ENCODE measurements at places on chromosomes 13 and 19. TPM values are rescaled to one million over a fixed set of nuclear protein-coding genes. Genes with fewer than 3 reads are reported as not detected.

The GZMM gene
- not detected for total RNA-seq

The ZNF497 gene
- 2.1 TPM for total RNA-seq

The KCNN1 gene
- total RNA-seq, result 0.17 TPM

The RASGRP4 gene
- 3.2 TPM for total RNA-seq

The ZNF709 gene
- total RNA-seq, result 4.8 TPM

The ZSCAN1 gene
- not detected for total RNA-seq

The TM9SF2 gene
- total RNA-seq, result 68.1 TPM

DNA sequence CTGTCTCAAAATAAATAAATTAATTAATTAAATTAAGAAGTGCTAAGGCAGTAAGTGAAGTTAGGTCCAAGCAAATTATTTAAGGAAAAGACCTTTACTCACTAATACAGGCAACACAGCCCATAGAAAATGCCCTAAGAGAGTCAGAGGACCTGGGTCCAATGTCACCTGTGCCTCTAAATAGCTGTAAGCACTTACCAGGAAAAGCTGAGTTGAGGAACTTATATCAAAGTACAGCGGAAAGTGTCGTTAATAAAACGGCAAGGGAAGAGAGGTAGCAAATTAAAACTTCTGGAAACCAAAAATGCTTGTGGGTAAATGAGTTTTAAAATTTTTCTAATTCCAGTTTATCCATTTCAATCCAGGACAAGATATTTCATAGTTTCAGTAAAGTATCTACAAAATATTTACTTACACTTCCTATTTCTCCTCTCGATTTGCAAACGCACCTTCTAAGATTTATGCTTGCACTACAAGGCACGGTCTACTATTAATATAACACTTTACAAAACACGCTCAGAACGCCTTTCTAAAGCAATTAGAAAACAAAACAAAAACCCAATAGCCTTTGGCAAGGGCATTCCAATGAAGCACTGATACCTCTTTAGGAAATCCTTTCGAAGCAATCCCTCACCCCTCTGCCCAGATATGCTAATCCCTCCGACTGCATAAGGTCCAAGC, 963 bp downstream of the VPS36 start:
- no peak for DNase-seq
- H3K4me3 ChIP-seq, result peak overlapping the region; percentile 97
- peaks cover 35% of the 10 kb centered on the region for H3K4me1 ChIP-seq
- peak overlapping the region; percentile 93 for H3K27ac ChIP-seq
- peaks cover 14% of the 10 kb centered on the region for H3K36me3 ChIP-seq

DNA sequence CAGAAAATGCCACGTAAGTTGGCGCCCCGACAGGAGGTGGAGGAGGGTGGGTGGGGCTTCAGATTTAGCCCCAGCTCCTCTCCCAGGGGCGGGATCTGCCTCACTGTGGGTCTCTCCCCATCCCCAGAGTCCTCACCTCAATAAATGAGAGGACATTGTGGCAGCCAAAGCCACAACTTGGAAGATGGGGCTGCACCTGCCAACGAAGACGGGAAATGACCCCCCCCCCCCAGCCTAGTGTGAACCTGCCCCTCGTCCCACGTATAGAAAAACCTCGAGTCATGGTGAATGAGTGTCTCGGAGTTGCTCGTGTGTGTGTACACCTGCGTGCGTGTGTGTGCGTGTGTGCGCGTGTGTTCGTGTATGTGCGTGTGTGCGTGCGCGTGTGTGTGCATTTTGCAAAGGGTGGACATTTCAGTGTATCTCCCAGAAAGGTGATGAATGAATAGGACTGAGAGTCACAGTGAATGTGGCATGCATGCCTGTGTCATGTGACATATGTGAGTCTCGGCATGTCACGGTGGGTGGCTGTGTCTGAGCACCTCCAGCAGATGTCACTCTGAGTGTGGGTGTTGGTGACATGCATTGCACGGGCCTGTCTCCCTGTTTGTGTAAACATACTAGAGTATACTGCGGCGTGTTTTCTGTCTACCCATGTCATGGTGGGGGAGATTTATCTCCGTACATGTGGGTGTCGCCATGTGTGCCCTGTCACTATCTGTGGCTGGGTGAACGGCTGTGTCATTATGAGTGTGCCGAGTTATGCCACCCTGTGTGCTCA, 1.5 kb upstream of the TRAPPC5 start:
- peak overlapping the region; percentile 93 for H3K4me3 ChIP-seq
- DNase-seq, result peak; percentile 54
- peaks cover 14% of the 10 kb centered on the region for H3K27me3 ChIP-seq
- H3K27ac ChIP-seq, result peak overlapping the region; percentile 78

DNA sequence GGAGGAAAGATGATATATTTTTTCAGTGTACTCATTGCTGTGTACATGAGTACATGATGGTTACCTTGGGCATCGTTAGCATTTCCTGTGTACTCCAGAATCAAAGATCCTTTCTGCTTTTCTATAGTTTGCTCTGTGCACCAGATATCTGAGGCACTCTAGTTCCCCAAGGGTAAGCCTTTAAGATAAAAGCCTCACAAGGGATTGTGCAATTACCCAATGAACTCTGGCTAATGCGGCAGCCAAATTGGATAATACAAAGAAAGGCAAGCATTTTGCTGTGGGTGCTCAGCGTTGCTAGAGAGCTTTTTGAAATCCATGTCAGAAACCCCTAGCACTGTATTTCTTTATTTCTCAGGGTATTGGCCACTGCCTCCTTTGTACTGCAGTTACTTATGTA, 2.9 kb downstream of the CYSLTR2 start:
- peaks cover 5% of the 10 kb centered on the region for H3K27me3 ChIP-seq
- H3K27ac ChIP-seq, result no peak overlapping the region

- peaks cover 49% of the 10 kb centered on the region for H3K36me3 ChIP-seq
- H3K27me3 ChIP-seq, result no peaks in the 10 kb centered on the region
- DNase-seq, result no peak
- H3K27ac ChIP-seq, result peak overlapping the region; percentile 90
- peak overlapping the region; percentile 93 for H3K4me3 ChIP-seq
- peaks cover 54% of the 10 kb centered on the region for H3K4me1 ChIP-seq
Observed at GRCh38 chr19:45074744-45075300, 1.5 kb downstream of the ZNF296 start.

DNA sequence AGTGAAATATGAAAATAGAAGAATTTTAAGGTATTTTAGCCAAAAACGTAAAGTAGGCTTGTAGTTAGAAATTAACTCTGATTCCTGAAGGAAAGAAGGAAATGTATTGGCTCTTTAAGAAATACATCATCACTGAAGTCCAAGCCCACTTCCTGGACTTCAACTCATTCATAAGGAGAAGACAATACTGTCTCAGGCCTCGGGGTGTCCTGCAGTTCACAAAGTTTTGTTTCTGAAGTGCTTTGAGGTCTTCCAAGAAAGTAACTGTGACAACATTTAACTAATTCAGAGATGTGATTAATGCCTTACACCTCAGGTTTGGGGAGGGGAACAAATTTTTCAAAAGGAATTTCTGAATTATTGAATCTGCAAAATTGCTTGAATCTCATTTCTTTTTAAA, 65.8 kb upstream of the STARD13 start:
- peaks cover 24% of the 10 kb centered on the region for H3K27me3 ChIP-seq
- H3K36me3 ChIP-seq, result no peaks in the 10 kb centered on the region
- no peak overlapping the region for H3K27ac ChIP-seq
- peaks cover 41% of the 10 kb centered on the region for H3K4me1 ChIP-seq

DNA sequence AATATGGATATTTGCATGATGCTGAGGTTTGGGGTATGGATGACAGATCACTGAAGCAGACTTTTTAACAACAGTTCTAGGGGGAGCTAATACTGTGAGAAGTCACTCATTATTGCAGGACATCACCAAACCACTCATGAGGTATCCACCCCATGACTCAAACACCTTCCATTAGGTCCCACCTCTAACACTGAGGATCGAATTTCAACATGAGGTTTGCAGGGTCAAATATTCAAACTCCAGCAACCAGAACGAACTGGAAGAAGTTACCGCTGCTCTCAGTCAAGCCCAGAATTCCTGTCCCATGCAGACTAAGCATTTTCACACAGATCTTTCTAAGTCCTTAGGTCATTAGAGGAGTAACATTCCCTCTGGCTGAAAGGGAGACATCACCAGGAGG, 758.9 kb downstream of the UQCRFS1 start:
- no peaks in the 10 kb centered on the region for H3K36me3 ChIP-seq
- no peak overlapping the region for H3K4me3 ChIP-seq
- no peak overlapping the region for H3K27ac ChIP-seq
- no peaks in the 10 kb centered on the region for H3K4me1 ChIP-seq
- H3K27me3 ChIP-seq, result no peaks in the 10 kb centered on the region
- no peak for DNase-seq

GRCh38 chr19:15971224-15971780, 22.5 kb downstream of the OR10H4 start:
- H3K4me3 ChIP-seq, result no peak overlapping the region
- no peak overlapping the region for H3K27ac ChIP-seq
- no peaks in the 10 kb centered on the region for H3K4me1 ChIP-seq
- peaks cover 20% of the 10 kb centered on the region for H3K27me3 ChIP-seq

- no peaks in the 10 kb centered on the region for H3K4me1 ChIP-seq
- no peak for DNase-seq
- no peaks in the 10 kb centered on the region for H3K36me3 ChIP-seq
- H3K27ac ChIP-seq, result no peak overlapping the region
Observed at GRCh38 chr13:37690361-37690760, 91.8 kb upstream of the POSTN start.

DNA sequence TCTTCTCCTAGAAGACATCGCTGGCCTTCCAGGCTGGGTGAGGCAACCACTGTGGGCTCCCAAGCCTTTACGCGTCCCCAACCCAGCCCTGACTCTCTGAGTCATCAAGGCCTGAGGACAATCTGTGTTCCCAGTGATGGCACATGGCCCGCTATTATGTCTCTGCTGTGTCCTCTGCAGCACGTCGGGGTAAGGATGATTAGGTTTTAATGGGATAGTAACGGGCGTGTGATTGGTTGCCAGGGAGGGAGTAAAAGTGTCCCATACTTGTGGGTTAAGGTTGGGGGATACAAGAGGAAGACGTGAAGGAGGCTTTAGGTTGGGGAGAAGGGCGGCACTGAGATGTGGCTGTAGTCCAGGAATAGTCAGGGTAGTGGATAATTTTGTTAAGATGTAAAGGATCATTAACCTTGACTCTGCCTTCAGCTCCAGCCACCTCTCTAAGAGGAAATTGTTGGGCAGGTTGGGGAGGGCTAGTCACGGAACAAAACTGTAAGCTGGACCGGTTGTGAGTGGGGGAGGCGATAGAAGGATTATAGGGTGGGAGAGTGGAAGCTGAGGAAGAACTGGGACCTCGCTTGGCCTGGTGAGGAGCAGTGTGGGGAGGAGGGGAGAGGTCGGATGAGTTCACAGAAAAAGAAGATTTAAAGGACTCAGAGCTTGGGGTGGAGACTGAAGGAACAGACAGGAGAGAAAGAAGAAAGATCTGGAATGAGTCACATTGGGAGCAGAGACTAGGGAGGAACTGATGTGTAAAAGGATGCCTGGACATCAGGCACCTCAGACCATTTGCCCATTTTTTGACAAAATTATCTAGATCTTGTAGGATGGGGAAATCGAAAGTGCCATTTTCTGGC, 27.9 kb upstream of the IGFL1 start:
- H3K4me3 ChIP-seq, result no peak overlapping the region
- no peaks in the 10 kb centered on the region for H3K36me3 ChIP-seq
- H3K27ac ChIP-seq, result no peak overlapping the region
- DNase-seq, result no peak

DNA sequence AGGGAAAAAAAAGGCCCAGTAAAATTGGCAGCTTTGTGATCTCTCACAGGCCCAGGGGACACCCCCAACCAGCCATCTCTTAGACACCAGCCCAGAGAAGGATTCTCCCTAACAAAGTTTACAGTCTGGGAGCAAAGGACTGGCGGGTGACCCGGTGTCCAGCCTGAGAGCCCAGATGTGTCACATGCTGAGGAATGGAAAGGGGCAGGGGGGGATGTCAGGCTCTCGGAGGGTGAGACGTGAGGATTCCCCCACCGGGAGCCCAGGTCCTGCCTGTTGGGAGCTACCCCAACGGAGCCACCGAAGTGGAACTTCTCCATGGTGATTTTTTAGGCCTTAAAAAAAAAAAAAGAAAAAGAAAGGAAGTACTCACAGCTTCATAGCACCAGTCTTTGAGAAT, 4.8 kb upstream of the CTXN1 start:
- H3K4me1 ChIP-seq, result peaks cover 7% of the 10 kb centered on the region
- H3K27ac ChIP-seq, result no peak overlapping the region
- H3K36me3 ChIP-seq, result peaks cover 53% of the 10 kb centered on the region
- no peaks in the 10 kb centered on the region for H3K27me3 ChIP-seq

DNA sequence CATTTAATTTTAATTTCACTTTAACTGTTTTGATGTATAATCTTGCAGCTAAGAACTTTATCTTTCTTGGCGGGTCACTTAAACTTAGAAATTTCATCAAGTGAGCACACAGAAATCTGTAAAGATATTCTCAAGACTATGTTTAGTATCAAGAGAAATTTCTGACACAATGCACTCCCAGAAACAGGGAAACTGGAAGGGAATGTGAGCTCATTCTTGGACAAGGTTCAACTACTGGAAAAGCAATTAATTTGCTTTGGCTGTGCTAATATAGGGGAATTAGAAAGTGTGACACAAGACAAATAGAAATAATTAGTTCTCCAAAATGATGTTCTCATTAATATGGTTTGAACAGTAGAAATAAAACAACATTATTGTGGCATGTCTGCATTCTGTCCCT, 402.3 kb downstream of the DACH1 start:
- H3K27me3 ChIP-seq, result no peaks in the 10 kb centered on the region
- DNase-seq, result no peak
- no peak overlapping the region for H3K4me3 ChIP-seq
- no peak overlapping the region for H3K27ac ChIP-seq
- no peaks in the 10 kb centered on the region for H3K36me3 ChIP-seq

GRCh38 chr19:16405797-16406196, 66.0 kb downstream of the EPS15L1 start:
- H3K36me3 ChIP-seq, result peaks cover 82% of the 10 kb centered on the region
- no peak overlapping the region for H3K27ac ChIP-seq
- H3K4me1 ChIP-seq, result peaks cover 28% of the 10 kb centered on the region
- no peaks in the 10 kb centered on the region for H3K27me3 ChIP-seq
- no peak for DNase-seq
- H3K4me3 ChIP-seq, result no peak overlapping the region

- H3K27ac ChIP-seq, result no peak overlapping the region
- peaks cover 7% of the 10 kb centered on the region for H3K4me1 ChIP-seq
- H3K27me3 ChIP-seq, result peaks cover 10% of the 10 kb centered on the region
- H3K36me3 ChIP-seq, result no peaks in the 10 kb centered on the region
- DNase-seq, result no peak
- H3K4me3 ChIP-seq, result no peak overlapping the region
Observed at GRCh38 chr13:28540612-28541011, 45.7 kb upstream of the FLT1 start.

DNA sequence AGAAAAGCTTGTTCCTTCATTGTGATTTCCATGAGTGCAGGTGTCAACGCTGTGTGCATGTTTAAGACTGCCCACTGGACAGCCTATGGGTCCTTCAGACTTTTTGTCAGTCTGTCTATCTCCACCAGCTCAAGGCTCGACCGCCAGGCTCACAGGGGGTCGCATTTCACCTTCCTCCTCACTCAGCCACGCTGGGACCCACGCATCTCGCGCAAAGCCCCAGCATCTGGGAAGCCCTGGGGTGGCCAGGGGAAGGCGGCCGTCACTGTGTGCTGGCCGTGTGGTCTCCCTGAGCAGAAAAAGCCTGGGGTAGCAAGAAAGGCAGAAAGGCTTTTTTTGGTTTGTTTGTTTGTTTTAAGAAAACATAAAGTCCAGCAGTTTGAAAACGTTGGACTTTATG, 48.5 kb downstream of the KLF2 start:
- peaks cover 48% of the 10 kb centered on the region for H3K36me3 ChIP-seq
- no peak overlapping the region for H3K27ac ChIP-seq
- no peak for DNase-seq
- no peak overlapping the region for H3K4me3 ChIP-seq

Data from activated B cell treated with CpG ODN at 0.5 μM for 24 hours (primary cell).